ENCODE measurements at places on chromosomes 4 and X.

GRCh38 chrX:135295238-135295943, 13.9 kb upstream of the ETDC start:
- no peak for DNase-seq

DNA sequence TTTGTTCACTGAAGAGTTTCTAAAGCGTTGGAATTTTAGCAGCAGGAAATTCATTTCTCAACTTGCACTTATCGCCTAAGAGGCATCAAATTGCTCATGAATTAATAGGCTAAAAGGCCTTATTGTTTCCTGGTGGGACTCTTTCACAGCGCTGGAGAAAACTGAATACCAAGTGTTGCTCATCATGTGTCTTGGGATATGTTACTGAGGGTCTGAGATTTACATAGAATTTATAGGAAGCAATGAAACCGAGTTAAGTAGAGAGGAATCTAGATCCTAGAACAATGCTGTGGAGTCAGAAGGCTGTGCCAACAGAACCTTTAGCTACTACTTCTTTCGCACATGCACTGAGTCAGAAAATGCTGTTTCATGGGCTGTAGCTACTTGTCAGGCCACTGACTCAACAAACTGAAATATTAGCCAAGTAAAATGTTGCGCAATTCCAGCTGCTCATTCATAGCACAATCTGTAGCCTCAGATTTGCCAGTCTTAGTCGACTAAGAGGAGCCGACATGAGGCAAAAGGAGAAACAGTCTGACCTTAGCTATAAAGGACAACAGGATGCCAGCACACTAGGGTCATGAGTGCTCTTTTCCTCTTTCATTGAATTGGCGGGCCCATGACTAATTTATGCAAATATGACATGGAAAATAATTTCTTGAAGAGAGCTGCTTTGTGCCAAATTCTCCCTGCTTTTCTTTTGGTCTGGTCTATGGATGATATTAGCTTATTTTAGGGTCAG, 35.9 kb upstream of the CXCL8 start:
- peak; percentile 10 for DNase-seq

DNA sequence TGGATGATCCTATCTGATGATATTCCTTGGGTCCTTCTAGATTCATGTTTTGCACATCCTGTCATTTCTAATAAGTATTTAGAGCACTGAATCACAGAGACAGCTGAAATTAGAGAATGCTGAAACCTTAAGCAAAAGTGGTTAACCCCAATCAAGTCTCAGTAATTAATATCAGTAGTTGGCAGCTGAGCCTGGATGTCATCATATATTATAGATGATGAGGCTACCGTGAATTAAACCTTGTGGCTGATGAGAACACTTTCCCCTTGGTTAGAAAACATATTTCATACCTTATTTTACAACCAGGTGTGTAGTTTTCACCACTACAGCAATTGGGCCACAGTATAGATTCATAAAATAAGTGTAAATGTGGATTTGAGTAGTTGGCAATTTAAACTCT, 499.0 kb downstream of the PDGFC start:
- no peak for DNase-seq

GRCh38 chr4:10808591-10808990, 124.0 kb upstream of the CLNK start:
- DNase-seq: no peak

DNA sequence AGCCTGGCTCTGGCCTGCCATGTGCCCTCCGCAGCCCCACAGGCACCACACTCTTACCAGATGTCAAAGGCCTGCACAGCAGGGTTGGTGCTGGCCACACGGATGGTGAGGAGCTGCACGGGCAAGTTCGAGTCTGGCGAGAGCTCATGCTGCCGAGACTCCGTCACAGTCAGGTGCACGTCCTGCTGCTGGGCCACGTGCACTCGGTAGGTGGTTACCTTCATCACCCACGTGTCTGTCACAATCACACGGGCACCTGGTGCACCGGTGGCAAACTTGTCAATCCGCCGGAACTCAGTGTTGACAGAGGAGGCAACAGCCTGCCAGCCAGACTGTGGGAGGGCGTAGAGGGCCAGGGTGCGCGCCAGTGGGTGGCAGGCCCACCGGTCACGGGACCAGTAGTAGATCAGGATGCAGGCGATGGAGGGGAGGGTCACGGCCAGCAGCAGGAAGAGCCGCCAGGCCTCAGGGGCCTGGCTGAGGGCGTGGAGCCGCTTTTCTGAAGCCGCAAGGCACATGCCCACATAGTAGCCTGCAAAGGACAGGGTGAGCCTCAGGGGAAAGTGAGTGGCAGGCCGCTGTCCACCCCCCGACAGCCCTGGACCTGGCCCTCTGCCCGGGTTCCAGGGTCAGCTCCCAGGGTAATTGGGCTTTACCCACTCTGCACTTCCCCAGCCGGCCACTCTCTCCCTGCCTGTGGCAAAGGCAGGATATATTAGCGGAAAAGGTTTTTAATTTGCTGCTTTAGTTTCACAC, 2.9 kb downstream of the TMEM129 start:
- DNase-seq: no peak

GRCh38 chrX:30795981-30796958, 92.8 kb downstream of the TAB3 start:
- DNase-seq: no peak

GRCh38 chr4:31905363-31905762, 1185.2 kb downstream of the PCDH7 start:
- no peak for DNase-seq

DNA sequence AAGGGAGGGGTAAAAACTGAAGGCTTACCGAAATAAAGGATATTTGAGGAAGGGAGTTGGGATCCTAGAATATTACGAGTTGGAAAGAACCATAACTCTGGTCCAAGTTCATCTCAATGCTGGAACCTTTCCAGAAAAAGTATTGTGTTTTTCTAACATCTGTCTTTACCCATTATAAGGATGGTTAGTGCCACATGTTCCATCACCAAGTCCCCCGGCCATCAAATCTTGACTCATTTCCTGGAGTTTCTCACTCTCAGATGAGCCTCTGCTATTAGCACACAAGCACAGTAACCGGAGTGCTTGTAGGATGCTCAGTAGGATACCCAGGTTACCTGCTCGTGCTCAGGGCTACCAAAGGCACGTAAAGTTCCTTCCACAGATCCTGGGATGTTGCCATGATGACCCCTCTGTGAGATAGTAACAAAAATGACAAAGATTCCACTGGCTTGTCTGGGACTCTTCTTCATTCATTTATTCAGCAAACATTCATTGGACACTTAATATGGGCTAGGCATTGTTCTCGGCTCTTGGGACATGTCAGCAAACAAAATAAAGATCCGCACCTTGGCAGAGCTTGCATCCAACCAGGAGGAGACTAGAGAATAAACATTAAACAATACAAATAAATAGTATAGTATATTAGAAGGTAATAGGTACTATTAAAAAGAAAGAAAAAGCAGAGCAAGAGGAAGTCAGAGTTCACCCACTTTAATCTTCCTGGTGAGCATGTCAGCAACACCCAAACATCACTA, 36.3 kb downstream of the PKD2 start:
- no peak for DNase-seq

- DNase-seq: no peak
Observed at GRCh38 chrX:19881559-19881958, 5.8 kb downstream of the SH3KBP1 start.

GRCh38 chr4:104494822-104495559, at the start of gene CXXC4:
Gene CXXC4, minus strand, starts transcription at chr4:104494894. Its CDS starts 3,092 bp downstream, at chr4:104491802.
- peak; percentile 78 for DNase-seq

DNA sequence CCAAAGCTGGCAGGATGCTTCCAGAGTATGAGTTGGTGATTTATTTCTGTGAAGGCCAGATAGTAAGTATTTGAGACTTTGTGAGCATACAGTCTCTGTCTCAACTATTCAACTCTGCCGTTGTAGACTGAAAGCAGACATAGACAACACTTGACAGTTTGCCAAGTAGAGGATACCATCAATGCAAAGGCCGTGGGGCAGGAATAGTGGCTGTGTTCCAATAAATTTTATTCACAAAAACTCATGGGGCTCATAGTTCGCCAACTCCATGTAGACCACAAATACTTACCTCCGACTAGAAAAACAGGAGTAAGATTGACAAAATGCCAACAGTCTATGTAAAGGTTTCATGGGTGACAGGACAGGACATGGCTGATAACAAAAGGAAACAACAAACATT, 3.7 kb upstream of the PIR start:
- DNase-seq: no peak

- peak; percentile 11 for DNase-seq
Observed at GRCh38 chr4:185772391-185773093, 39.5 kb downstream of the SORBS2 start.

GRCh38 chr4:10011885-10012284, 9.4 kb downstream of the SLC2A9 start:
- no peak for DNase-seq

DNA sequence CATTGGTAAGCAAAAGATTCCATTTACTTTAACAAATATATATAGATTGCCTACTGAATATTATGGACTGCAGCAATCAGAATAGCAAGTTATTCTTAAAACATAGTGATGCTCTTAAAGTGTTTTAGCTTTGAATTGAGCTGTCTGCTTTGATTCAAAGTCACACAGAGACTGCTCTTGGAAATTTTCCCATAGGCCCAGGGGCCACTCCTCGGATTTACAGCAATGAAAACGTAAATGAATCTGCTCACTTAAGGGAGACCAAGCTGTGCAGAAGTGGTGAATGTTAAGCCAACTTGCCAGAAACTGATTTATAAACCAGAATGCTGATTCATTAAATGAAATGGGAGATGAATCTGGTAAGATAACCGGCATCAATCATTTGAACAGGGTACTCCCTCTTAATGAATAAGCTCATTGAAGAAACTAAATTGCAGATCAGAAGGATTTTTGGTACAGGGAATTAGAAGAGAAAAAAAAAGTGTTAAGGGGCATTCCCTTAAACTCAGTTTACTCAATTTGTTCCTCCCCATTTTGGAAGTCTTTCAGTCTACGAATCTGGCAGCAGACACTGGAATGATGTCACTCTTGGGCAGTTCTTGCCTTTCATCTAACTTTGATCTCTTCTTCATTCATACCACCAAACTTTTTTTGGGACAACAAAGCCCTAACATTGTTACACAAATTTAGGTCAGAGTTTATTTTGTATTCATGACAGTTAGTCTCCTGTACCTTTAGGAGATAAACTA, 363.3 kb upstream of the MAGEB2 start:
- DNase-seq: no peak

DNA sequence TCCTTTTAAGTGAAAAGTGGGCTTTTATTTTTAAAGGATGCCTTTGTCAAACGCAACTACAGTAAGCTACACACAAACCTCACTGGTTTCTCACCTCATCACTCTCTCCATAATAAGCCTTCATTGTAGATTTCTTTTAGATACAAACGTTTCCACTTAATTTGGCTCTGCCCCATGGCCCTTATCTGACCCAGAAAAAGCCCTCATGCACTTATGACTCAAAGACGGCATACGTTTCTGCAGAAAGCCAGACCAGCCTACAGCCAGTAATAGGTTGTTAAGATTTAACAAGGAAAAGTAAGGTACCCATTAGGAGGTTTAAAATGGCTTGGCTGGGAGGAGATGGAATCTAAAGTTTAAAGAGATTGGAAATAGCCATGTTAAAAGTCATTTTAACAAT, 914.6 kb upstream of the INTU start:
- no peak for DNase-seq

GRCh38 chr4:44760142-44760898, 34.0 kb upstream of the GNPDA2 start:
- DNase-seq: peak; percentile 48

DNA sequence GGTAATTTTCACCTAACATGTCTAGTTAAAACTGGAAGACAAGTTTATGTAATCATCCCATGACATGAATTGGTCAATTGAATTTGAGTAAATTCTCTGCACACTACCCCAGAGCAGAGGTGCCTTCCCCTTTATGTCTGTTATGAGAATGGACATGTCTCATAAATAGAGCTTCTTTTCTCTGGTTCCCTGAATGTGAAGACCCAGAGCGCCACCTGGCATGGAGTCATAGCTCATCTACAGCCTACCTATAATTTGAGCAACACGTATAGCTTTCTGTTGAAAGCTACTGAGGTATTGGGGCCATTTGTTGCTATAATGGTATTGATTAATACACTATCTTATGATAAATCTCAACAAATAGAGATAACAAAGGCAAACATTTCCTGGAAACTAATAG, 626.5 kb upstream of the GALNTL6 start:
- DNase-seq: no peak

DNA sequence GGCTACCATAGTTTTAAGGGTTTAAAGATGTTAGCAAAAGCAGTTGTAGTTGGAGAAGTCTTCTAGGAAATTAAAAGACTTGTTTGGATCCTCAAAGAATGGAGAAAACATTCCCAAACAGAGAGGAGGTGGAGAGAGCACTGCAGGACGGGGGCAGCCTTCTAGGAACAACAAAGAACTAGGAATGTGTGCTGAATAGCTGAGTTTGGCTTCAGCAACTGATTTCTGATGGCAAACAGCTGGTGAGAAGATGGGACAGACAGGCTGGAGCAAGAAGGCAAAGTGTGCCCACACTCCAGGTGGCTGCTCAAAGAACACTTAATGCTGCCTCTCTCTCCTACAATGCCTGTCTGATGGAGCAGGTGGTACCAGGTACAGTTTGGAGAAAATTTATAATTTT, 1331.1 kb downstream of the ADGRL3 start:
- DNase-seq: no peak

Measured in SW480 (cell line).